ENCODE measurements at places on chromosomes 2 and 18. TPM values are rescaled to one million over a fixed set of nuclear protein-coding genes. Genes with fewer than 3 reads are reported as not detected.

DNA sequence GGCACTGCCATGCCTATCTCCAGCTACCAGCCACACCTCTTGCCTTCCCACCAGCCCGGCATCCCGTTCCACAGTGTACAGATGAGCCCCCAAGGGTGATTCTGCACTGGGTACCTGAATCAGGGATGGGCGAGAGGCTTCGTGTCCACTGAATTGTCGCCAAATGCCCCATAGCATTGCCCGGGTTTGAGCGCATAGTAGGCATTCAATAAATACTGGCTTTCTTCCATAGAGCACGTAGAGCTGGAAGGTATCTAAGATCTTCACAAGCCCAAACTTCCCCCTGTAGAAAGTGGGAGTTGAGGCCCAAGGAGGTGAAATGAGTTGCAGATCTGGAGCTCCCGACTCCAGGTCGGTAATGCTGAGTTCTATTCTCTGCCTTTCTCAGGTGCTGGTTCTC is 358.7 kb downstream of the LPIN1 start:
- no peak for DNase-seq
- no peak overlapping the region for H3K4me3 ChIP-seq
- H3K36me3 ChIP-seq: no peaks in the 10 kb centered on the region
- H3K4me1 ChIP-seq: no peaks in the 10 kb centered on the region
- no peaks in the 10 kb centered on the region for H3K27me3 ChIP-seq

DNA sequence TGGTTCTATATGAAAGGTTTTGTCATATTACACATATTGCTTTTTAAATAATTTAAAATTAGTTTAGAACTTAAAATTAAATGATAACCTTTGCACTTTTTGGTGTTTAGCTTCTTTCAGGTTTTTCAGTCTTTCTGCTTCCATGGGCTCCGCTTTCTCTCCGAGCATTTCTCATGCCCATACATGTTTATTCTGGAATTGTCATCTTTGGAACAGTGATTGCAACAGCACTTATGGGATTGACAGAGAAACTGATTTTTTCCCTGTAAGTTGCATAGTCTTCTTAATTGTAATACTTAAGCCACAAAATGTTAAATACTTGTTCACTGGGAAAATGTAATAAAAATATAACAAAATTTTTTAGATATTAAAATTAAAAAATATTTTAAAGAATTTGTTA is 31.0 kb downstream of the CYBRD1 start:
- peaks cover 74% of the 10 kb centered on the region for H3K36me3 ChIP-seq
- H3K27ac ChIP-seq: no peak overlapping the region
- no peak for DNase-seq
- no peaks in the 10 kb centered on the region for H3K4me1 ChIP-seq
- H3K27me3 ChIP-seq: no peaks in the 10 kb centered on the region

Gene SPR
- total RNA-seq: 22.0 TPM

Gene TMEM198
- 1.6 TPM for total RNA-seq

Gene RAB6D
- not detected for total RNA-seq

Gene EPAS1
- 191 TPM for total RNA-seq

Gene RGPD3
- 0.44 TPM for total RNA-seq

Gene FSHR
- not detected for total RNA-seq
